ENCODE measurements at places on chromosomes 6 and 20.

GRCh38 chr6:84018453-84019061 lies 15.0 kb upstream of the MRAP2 start:
- no peak for DNase-seq

DNA sequence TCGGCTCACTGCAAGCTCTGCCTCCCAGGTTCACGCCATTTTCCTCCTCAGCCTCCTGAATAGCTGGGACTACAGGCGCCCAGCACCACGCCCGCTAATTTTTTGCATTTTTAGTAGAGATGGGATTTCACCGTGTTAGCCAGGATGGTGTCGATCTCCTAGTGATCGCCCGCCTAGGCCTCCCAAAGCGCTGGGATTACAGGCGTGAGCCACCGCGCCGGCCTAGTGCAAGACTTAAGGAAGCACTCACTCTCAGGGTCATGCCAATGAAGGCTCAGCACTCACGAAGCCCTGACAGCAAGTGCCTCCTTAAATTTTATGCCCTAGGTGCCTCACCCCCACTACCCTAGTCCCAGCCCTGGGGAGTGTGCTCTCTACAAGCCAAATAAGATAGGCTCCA lies 4.7 kb upstream of the DOK5 start:
- DNase-seq: no peak

GRCh38 chr20:11675920-11676629 lies 241.6 kb upstream of the BTBD3 start:
- DNase-seq: no peak

DNA sequence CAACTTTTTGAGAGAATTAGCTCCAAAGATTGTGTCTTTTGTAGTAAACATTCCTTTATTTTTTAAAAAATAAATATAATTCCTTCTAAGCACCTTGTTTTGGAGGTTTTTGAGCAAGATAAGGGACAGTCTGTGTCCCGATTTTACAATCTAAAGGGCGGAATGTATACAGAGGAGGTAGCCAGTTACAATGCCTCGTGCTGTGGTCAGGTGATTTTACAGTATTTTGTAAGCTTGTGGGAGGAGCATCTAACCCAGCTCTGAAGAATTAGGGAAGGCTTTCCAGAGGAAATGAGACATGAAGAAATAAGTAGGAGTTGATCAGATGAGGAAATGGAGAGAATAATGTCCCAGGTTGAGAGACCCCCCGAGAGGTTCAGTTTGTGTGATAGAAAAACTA lies 1.3 kb downstream of the HINT3 start:
- no peak for DNase-seq

GRCh38 chr6:170237999-170238740 lies 52.7 kb downstream of the DLL1 start:
- DNase-seq: no peak

DNA sequence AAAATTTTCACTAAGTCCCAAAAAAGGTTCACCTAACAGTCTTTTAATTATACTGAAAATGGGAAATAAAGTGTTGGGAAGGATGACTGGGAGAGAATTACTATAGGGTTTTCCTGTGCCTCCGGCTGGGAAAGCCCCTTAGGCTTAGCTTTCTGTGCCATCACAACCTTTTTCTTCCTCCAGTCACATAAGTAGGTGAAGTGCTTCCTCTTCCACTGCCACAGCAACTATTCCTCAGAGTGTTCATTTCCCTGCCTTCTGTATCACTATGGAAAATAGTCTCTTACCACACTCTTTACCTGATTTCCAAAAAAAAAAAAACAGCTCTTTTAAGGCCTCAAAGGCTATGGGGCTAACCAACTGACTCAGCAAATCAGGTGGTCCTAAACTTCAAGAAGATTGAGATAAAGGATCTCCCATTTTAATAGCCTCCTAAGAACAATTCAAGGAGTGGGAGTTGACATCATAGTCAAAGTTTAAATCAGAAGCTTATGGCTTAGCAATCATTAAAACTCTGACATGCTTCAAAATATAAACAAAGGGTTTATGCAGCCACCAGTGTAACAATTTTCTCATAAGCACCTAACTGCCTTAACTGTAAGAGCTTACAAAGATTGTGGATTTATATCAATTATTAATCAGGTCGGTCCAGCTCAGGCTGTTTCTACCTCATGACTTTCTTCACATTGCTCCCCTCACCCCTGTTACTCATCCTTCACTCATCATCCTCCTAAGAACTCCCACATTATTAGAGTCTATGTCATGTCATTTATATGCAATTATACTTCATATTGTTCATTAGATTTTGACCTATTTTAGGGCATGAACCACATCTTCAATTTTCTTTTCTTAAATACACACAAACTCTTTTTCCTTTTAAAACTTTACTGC lies 95.3 kb downstream of the RNGTT start:
- no peak for DNase-seq

DNA sequence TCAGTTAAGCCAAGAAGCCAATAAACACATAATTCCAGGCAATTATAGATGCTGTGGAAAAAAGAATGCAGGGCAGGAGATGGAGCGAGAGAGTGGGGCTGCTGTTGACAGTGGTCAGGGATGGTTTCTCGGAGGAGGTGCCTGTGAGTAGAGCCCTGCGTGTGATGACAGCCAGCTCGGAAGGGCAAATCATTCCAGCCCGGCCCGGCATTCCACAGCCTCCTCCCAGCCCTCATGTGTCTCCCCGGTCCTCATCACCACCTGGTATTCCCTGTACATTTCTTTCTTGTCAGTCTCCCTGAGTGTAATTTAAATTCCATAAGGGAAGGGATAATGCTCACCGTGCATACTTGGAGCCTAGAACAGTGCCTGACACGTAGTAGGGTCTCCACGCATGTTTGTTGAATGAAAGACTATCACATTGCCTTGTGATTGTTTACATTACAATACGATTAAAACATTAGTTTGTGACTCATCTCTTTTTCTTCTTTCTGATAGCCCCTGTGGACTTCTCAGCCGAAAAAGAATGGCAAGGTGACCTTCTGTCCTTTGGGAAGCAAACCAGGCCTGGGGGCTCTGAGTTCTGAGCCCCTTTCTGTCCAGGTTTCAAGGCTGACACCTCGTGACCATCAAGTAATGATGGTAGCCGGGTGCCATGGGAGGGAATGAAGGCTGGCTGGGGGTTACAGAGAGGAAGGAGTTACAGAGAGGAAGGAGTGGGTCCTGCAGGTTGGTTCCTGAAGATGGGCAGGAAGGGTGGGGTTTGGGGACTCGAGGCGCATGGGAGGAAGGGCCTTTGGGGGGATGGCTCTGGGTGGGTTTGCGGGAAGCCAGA lies 379.5 kb upstream of the SULF2 start:
- DNase-seq: no peak

GRCh38 chr20:47309806-47310426 lies 46.6 kb downstream of the ZMYND8 start:
- no peak for DNase-seq

DNA sequence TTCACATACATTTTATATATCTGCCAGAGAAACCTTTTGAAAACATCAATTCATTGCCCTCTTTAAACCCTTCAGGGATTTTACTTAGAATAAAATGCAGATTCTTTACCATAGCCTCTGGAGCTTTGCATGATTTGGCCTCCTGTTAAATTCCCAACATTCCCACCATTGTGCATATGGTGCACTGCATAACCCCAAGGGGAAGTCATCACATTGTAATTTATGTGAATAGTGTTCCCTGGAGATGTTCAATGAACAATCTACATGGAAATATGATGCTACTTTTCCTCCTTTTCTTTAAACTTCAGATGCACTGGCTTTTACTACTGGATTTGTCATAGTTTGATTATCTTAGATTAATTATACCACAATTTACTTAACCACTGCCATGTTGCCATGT lies 94.7 kb downstream of the PHF3 start:
- DNase-seq: no peak

Data from germinal center (tissue), 1 donor.